ENCODE measurements at places on chromosomes 6 and 20. TPM values are rescaled to one million over a fixed set of nuclear protein-coding genes. Genes with fewer than 3 reads are reported as not detected.

GRCh38 chr6:40349123-40349900, 237.9 kb downstream of the LRFN2 start:
- no peak for DNase-seq

DNA sequence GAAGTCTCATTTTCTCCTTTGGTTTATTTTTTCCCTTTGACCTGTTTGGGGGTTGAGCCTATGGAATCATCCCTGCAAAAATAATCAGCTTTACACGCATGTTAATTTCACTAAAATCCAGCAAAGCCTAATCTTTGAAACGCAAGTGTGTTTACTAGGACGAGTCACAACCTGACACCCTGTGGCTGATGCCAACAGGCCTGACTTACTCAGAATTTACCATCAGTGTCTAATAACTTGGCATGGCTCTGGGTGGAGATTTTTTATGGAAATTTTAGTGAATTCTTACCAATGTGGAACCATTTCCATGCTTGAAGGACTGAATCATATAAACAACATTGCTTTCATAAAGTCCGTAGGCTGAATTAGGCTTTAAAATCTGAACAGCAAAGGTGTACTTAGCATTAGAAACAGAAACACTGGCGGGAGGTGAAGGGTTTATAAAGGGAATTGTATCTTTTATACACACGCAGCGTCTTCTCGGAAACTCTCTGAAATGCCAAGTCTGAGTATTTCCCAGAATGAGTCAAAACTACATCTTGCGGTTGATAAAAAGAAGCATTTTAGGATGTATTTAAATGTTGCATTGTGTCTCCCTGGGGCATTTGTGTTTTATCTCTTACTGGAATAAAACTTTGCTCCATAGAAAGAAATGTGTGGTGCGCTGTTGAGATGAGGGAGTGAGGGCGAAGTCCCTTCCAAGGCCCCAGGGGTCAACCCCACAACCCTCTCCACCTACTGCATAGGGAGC, 81.2 kb downstream of the DACT2 start:
- no peak for DNase-seq

DNA sequence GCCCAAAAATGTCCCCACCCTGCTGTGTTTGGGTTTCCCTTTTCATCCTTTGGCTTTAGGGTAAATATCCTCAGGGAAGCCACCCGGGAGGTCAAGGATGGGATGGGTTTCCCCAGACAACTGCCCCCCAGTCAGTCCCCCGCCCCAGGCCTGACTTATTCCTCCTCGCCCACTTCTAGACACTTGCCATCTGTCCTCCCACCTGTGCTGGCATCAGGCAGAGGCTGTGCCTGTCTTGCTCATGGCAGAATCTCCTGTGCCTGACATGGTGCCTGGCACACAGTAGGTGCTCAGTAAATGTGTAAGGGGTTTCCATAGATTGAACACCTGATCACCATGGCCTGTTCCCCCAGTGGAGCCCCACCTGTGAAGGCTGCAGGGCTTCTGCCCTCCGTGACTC, 141.8 kb downstream of the PHACTR3 start:
- DNase-seq, result no peak

DNA sequence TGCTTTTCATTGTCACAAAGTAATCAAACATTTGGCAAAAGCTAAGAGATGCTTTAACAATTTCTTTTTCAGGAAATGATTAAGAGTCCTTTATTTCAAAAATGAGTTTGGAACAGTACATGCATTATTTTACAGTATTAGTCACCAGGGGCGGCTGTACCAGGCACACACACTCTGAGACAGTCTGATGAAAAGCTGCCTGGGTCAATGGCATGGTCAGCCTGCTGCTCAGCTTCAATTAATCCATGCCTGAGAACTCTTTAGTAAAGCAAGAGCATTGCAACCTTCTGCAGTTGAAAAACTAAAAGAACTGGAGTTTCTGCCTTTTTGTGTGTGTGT, 105.5 kb downstream of the TULP4 start:
- DNase-seq, result no peak

DNA sequence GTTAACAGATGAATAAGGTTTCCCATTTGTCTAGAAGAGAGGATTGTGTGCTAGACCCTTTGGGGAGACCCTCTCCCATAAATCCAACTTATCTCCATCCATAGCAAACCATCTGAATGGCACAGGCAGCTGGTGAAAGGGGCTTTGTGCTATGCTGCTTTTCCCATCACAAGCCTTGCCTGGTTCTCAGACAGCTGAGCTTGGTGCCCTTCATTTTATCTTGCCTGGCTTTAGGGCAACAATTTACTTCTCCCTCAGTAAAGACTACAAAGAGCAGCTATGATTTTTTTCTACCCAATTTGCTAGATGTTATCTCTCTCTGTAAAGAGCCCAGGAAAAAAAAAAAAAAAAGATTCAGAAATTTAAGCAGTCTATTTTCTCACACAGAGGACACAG, 117.0 kb upstream of the COL21A1 start:
- DNase-seq, result no peak

DNA sequence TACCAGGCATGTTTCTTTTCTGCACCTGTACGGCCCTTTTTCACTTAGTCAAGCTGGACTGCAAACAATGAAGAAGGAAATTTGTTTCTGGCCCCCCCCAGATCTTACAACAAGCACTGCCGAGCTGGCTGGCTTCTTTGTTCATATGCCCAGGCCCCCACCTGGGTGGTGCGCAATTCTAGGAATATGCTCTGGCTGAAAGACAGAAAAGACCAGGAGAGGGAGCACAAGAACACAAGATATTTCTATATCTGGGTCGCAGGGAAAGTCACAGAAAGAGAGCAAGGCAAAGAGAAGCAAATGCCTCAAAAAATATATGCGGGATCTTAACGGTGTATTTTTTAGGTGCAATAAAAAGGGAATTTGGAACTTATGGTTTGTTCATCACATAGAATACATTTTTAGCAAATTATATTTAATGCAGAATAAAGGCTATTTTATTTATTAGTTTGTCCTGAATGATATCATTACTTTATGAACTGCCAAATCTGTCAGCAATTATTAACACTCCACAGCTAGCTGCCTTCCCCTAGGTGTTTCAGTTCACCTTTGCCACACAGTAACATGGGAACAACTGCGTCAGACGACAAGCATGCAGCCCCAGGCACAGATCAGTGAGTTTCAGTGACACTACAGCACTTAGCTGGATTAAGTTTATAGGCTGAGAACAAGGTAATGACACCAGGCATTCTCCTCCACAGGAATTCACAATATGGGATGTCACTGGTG, 76.5 kb downstream of the GJA10 start:
- DNase-seq, result peak; percentile 20

- no peak for DNase-seq
Observed at GRCh38 chr6:39902136-39902535, 32.1 kb downstream of the MOCS1 start.

DNA sequence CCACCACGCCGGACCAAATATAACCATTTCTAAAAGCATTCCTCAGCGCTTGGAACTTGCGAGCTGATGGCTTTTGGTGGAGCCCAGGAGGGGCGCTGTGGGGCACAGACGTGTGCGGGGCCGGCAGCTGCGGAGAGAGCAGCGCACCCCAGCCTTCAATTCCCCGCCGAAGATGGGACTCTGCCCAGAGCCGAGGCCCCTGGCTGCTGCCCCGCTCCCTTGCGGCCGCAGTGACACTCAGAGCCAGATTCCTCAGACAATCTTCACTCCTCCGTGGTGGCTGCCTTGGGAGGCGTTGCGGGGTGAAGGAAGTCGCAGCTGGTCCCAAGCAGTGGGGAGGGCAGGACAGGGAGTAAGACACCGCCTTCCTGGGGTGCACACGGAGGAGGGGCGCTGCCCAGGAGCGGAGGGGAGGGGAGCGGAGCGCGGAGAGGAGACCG, 87.7 kb downstream of the TMEM242 start:
- no peak for DNase-seq

- DNase-seq, result peak; percentile 20
Observed at GRCh38 chr20:1491860-1492642, 831 bp upstream of the SIRPB2 start.

DNA sequence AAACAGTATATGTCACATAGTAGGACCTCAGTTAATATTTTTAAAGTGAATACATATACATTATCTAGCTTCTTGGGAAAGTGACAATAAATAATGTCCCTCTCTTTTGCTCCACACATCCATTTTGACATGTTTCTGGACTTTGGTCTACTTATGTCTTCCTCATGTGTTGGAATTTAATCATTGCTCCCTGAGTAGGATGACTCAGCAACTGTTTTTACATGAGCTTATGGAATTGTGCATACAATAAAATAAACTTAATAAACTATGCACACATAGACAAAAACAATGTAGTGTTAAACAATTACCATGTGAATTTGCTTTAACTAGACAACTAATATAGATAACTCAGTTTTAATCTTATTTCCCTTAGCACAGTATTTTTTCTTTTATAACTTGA, 503.8 kb downstream of the TFAP2B start:
- no peak for DNase-seq

- DNase-seq, result no peak
Observed at GRCh38 chr6:128271011-128271410, 249.4 kb downstream of the PTPRK start.

GRCh38 chr6:10389739-10390494, 25.0 kb downstream of the TFAP2A start:
- no peak for DNase-seq

- DNase-seq, result no peak
Observed at GRCh38 chr20:10985536-10985935, 311.7 kb upstream of the JAG1 start.

GRCh38 chr20:45810191-45810970, 2.1 kb upstream of the UBE2C start:
- DNase-seq, result no peak

DNA sequence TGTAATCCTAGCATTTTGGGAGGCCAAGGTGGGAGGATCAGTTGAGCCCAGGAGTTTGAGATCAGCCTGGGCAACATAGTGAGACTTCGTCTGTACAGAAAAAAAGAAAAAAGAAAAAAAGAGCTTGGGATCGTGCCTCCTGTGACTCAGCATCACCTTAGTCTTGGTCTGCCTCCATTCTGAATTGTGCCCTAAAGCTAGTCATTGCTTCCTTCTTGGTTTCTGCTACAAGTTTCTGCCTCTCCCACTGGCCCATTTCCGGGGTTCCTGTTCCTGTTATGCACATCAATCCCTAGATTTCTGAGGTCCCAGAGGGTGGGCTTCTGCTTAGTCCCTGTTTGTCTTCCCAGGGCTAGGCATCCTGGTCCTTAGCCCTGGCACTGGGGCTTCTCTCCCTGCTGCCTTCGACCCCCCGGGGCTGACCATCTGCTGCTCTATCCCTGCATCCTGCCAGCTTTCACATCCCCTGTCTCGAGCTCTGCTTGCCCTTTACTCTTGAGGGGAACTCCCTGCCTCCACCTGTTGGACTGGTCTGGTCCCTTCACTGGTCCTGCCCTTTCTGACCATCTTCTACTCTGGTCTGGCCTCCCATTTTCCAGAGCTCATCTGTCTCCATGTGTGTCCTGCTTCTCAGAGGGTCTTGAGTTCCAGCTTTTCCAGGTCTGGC, 77.5 kb upstream of the ESR1 start:
- no peak for DNase-seq

GRCh38 chr20:32449890-32450401, 91.8 kb downstream of the ASXL1 start:
- DNase-seq, result no peak

DNA sequence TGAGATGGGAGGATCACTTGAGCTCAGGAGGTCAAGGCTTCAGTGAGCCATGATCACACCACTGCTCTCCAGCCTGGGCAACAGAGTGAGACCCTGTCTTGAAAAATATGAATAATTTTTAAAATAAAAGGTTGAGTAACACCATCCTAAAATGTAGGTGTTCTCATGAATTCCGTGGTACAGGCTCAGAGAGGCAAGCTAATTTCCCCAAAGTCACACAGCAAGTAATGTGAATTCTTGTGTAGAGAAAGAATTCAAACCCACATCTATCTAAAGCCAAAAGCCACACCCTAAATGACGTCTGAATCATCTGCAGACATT, 80.5 kb downstream of the ZNF217 start:
- no peak for DNase-seq

- no peak for DNase-seq
Observed at GRCh38 chr20:11979306-11979990, 61.8 kb downstream of the BTBD3 start.

- no peak for DNase-seq
Observed at GRCh38 chr6:124389127-124389526, 573.1 kb upstream of the RNF217 start.

- DNase-seq, result no peak
Observed at GRCh38 chr6:119942078-119942752, 592.7 kb upstream of the MAN1A1 start.

- DNase-seq, result no peak
Observed at GRCh38 chr6:35626401-35626800, 62.3 kb downstream of the FKBP5 start.

- DNase-seq, result no peak
Observed at GRCh38 chr6:122804962-122805485, 16.0 kb downstream of the SMPDL3A start.

GRCh38 chr20:4673371-4674001, 48.2 kb upstream of the PRND start:
- DNase-seq, result no peak

- DNase-seq, result no peak
Observed at GRCh38 chr6:114651611-114652010, 308.8 kb upstream of the HS3ST5 start.

DNA sequence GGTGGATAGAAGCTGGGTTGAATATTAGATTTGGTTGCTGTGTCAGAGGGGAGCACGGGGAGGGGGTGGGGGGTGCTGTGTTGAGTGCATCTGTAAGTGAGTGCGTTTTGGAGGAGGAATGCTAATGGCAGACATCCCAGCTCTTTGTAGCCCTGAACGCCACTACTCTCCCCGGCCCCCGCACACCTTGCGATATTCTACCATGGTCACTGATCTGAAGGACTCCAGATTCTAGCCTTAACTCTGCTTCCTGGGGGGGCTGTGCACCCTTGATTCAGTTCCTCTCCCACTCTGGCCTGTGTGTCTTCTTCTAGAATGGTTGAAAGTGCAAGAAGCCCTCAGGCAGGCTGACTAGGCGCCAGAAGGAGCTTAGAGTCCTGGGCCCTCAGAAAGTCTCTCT, 7.1 kb downstream of the GLP1R start:
- no peak for DNase-seq

DNA sequence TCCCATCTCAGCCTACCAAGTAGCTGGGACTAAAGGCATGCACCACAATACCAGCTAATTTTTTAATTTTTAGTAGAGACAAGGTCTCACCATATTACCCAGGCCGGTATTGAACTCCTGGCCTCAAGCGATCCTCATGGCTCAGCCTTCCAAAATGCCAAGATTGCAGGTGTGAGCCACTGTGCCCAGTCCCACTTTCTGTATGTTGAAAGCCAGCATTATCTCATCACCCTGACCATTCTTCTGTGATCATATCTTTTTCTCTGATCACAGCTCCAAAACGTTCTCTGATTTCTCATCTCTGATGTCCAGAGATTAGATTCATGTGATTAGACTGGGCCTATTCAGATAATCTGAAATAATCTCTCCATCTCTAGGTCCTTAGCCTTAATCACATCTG, 337.7 kb downstream of the TPBG start:
- no peak for DNase-seq

The SLC22A23 gene
- 15.6 TPM for total RNA-seq

The NCOA6 gene
- total RNA-seq, result 20.1 TPM

The BNIP5 gene
- not detected for total RNA-seq

The SIRPB2 gene
- total RNA-seq, result 0.97 TPM

The TMEM242 gene
- total RNA-seq, result 6.0 TPM

The C6orf89 gene
- total RNA-seq, result 30.4 TPM

The POM121L2 gene
- not detected for total RNA-seq

The SGK2 gene
- not detected for total RNA-seq

The SHLD1 gene
- 4.4 TPM for total RNA-seq

The PRR18 gene
- not detected for total RNA-seq

The SLCO4A1 gene
- 7.9 TPM for total RNA-seq

The IL17A gene
- total RNA-seq, result not detected

The SAMD3 gene
- 1.1 TPM for total RNA-seq

The RIPOR2 gene
- not detected for total RNA-seq

The PHACTR1 gene
- total RNA-seq, result 17.0 TPM

All from glomerular endothelial cell (primary cell).